ENCODE measurements at places on chromosomes 12 and 14. TPM values are rescaled to one million over a fixed set of nuclear protein-coding genes. Genes with fewer than 3 reads are reported as not detected.

SIRT4 gene
- 0.71 TPM for total RNA-seq

MGST1 gene
- 110 TPM for total RNA-seq

PAH gene
- not detected for total RNA-seq

SLC5A8 gene
- not detected for total RNA-seq

EP400 gene
- 32.6 TPM for total RNA-seq

BDKRB1 gene
- total RNA-seq, result 0.56 TPM

HNF1A gene
- not detected for total RNA-seq

KLRF2 gene
- total RNA-seq, result not detected

GPR132 gene
- 3.1 TPM for total RNA-seq

GUCY2C gene
- total RNA-seq, result 0.10 TPM

All from posterior vena cava (tissue), 2 donors.